Hematopoietic multipotent progenitor cell treated with erythropoietin and hydrocortisone succinate and interleukin-3 and kit ligand, for 8 days (in vitro differentiated cells): ENCODE measurements at places on chromosomes 5 and 9.
A peak's percentile ranks its signal among the peaks of the same experiment; 100 is the strongest.

DNA sequence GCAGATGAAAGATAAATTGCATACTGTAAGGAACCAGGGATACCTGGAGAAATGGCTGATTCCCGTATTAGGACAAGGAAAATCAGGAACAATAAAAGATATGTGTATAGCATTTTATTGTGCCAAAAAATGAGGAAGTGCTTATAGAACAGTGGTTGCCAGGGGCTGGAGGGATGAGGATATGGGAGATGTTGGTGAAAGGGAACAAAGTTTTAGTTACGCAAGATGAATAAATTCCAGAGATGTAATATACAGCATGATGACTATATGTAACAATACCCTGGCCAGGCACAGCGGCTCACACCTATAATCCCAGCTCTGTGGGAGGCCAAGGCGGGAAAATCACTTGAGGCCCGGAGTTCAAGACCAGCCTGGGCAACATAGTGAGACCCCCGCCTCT is 101.8 kb downstream of the CDK5RAP2 start:
- no peak for DNase-seq

DNA sequence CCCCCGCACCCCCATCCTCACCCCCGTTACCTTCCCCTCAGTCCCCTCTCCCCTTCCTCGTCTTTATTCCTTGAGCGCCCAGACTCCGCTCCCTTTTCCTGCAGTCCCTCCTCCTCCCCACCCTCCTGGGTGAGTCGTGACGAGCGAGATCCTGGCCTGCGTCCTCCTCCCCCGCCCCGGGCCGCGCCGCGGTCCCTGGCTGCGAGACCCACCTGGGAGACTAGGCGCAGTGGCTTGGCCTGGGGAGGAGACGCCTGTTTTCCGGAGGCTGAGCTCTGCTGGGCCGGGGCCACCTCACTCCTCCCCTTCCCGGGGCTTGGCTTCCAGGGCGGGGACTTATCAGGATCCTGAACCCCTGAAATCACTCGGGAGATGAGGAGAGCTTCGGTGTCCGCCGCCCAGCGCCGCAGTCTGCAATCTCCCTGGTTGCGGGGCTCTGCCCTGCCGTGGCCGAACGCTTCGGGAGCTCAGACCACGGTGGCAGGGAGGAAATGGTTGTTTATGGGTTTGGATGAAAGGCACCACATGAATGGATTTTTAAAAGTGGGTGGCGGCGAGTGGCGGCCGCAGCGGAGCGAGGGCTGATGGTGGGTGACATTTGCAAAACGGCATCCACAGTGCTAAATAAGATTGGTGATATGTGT is 984 bp downstream of the STXBP1 start:
- DNase-seq: peak; percentile 45

- no peak for DNase-seq
Measured at GRCh38 chr5:10839118-10839517, 78.1 kb upstream of the DAP start.

GRCh38 chr5:50874306-50875001 is 208.0 kb downstream of the PARP8 start:
- no peak for DNase-seq

GRCh38 chr5:166979307-166979895 is 1312.0 kb upstream of the WWC1 start:
- DNase-seq: no peak

GRCh38 chr9:131799177-131799823 is 59.4 kb upstream of the RAPGEF1 start:
- DNase-seq: peak; percentile 43
